Kidney epithelial cell (primary cell): ENCODE measurements at places on chromosomes 7 and 10.

DNA sequence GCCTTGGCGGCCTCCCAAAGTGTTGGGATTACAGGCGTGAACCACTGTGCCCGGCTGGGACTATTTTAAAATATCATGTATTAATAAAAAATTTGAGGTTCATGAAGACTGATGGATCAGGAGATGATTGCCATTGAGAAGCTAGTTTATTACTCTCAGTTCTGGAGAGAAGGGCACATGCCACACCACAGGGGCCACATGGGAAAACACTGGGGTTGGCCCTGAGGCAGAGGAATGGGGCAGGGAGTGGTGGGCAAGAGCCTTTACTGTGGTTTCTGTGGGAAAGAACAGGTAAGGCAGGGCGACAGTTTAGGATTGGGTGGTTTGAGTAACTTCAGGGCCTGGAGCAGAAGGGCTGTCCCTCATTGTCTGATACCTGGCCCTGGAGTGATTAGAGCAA, 6.8 kb upstream of the TBRG4 start:
- no peak for DNase-seq

DNA sequence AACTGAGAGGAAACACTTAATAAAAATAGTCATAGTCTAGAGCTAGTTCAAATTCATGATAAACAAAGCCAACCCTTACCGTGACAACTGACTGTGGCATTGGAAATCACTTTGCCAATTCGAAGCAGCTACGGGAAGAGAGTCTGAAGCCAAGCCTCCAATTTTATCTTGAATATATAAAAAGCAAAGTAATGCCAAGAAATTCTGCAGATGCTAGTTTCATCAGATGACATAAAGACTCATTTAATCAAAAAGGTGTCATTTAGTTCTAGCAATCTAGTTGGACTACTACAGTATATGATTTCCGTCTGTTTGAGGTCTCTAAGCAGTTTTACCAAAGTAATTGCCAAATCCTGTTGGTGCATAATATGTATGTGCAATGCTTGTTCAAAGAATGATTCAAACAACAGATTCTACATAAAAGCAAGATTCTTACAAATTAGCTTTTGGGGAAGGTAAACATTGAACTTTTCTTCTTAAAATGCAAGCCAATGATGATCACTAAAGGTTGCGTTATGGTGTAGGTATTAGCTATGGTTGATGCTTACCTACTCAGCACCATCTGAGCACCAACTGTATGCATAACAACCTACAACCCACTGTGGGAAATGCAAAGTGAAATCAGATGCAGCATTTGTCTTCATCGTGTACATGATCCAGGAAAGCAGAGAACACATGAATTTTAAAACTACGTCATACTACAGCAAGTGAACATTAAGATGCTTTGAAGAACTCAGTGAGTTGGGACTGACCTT, 2.8 kb downstream of the FAM171A1 start:
- no peak for DNase-seq

DNA sequence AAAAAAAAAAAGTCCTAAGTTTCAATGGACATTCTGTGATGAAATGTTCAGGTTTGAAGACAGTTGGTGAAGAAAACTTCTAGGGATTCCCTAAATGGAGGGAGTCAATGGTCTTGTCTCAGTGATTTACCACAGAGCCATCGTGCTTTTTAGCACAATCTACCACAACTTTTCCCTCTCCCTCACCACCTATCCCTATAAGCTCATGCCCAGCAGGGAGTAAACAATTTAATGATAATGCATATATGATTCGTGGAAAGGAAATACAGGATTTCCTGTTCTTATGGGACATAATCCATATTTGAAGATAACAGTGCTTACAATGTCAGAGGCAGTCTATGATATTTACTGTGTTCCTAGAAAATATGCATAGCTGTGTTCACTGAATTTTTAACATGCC, 38.4 kb upstream of the CD36 start:
- no peak for DNase-seq

DNA sequence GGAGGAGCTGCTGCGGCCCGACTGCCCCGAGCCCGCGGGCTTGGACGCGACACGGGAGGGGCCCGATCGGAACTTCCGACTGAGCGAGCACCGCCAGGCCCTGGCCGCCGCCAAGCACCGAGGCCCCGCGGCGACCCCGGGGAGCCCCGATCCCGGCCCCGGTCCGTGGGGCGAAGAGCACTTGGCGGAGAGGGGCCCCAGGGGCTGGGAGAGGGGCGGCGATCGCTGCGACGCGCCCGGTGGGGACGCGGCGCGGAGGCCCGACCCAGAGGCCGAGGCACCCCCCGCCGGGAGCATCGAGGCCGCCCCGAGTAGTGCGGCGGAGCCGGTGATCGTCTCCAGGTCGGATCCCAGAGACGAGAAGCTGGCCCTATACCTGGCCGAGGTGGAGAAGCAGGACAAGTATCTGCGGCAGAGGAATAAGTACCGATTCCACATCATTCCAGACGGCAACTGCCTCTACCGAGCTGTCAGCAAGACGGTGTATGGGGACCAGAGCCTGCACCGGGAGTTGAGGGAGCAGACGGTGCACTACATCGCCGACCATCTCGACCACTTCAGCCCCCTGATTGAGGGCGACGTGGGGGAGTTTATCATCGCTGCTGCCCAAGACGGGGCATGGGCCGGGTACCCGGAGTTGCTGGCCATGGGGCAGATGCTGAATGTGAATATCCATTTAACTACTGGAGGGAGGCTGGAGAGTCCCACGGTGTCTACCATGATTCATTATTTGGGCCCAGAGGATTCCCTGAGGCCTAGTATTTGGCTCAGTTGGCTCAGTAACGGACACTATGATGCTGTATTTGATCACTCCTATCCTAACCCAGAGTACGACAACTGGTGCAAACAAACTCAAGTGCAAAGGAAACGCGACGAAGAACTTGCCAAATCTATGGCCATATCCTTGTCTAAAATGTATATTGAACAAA, 1.4 kb downstream of the OTUD1 start:
- DNase-seq: no peak

DNA sequence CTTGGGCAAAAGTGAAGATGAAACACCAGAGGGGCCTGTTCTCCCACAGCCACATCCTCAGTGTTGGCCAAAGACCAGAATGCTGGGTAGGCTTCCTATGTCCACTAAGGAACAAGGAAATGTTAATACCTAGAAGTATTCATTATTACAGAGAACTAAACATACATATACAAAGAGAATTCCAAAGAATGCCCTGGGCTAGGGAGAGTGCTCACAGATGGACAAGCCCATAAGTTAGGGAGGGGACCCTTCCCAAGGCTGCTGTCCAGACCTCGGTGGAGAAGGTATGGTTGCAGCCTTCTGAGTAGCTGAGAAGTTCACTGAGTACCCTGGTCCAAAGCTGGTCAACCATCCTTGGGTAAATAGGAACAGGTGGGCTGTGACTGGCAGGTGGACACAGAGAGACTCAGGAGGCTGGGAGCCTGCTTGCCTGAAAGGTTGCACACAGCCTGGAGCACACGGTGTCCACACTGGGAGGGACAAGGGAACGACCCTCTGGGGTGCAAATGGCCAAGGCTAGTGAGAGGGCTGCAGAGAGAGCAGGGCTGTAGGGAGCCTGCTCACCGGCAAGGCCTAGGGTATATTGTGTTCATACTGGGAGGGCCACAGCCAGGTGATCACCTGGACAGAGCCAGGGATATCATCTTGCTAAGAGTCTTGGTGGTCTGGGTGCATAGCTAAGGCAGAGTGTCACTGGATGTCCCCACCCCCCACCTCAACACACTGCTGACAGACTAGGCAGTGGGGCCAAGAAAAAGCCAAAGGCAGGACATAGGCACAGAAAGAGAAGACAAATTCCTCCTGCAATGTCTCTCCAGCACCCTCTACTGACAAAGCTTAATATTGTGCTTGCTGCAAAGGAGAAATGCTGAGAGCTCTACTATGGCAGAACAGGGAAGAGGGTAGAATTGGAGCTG, 40.3 kb downstream of the CPVL start:
- no peak for DNase-seq

DNA sequence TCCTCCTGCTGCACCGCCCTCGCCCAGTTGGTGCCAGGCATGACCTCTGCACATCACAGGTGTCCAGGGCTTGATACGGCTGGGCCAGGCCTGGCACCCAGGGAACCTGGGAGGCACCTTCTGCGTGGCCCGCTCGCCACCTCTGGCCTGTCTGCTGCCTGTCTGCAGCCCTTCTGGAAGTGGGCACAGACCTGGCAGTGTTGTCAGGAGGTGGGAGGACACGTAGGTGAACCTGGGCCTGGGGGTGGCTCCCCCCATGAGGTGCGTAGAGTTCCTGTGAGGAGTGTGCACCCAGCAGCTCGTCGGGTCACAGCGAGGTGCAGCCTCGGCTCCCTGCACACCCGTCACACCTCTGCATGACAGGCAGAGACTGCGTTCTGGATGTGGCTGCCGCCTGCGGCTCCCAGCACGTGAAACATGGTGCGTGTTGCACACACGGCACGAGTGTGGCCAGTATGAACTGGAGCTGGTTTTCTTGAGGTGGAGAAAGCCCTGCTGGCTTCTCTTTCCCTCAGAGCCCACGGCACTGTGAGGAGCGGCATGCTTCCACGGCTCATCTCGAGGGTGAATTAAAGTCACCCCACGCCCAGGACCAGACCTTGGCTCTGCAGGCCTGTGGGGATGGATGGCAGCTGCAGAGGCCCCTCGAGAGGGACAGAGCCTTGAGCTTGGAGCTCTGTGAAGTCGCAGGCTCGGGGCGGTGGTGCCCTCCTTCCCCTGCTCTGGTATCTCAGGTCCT, 24.8 kb downstream of the INPP5A start:
- no peak for DNase-seq

DNA sequence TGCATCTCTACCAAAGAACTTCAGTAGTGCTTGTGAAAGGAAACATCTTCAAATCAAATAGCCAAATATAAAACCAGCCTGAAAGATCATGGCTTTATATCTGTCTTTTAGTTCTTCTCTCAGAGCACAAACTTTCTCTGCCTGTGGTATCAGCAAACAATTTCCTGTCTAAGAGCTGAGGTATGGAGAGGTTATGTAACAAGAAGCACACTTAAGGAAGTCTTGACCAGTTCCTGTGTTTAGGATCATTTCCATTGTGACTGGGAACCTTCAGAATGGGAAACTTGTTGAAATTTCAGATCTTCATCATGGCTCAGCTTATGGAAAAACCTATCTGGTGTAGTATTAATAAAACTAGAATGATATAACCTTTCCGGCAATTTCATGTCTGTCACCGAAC, 148.8 kb downstream of the MBL2 start:
- DNase-seq: no peak

DNA sequence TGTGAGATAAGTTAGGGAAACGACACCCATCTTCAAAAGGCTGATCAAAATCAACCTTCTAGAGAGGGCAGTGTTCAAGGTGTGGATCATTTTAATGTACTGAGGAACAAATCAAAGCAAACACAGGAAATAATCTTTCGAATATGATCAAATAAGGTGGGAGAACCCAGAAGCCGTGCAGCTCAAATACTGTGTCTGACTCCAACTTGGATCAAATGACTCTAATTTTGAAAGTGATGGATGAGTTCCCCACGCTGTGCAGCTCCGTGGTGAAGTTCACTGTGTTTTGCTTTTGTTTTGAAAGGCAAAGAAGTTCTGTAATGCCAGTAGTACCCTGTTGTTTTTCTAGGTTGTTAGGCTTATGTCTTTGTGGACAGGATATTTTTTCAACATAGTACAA, 250.9 kb downstream of the SFMBT2 start:
- DNase-seq: no peak

- peak; percentile 32 for DNase-seq
Measured at GRCh38 chr10:89158446-89158845, 48.7 kb downstream of the CH25H start.

DNA sequence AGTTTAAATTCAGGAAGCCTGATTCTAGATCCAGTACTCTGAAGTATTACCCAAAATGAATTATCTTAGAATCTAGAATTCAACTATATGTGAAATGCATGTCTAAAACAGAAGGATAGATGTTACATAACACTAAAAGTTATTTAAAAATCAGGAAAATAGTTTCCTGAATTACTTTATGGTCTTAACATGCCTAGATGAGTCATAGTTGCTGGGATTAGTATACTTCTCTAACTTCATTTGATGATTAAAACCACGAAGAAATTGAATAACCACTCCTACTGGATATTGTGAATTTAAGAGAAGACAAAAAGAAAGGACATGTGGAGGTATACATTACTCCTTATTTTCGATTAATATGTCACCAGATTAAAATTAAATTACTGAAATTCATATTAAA, 65.5 kb downstream of the ATAD1 start:
- DNase-seq: no peak

- DNase-seq: no peak
Measured at GRCh38 chr7:45978731-45979211, 57.7 kb upstream of the IGFBP3 start.

DNA sequence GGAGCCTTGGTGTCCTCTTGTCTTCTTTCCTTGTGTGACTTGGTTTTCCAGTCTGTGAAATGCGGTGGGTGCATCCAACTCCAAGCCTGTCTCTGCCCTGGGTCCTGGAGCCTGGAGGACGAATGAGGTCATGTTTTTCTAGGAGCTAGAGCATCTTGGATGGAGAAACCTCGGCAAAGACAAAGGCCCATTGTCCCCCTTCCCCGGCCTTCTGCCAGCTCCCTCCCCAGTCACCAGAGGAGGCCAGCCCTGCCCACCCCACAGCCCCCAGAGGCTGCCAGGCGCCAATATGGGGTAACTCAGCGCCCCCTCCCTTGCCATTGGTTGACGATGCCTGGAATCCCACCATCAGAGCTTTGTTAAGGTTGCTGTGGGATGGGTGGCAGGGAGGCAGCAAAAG, 40.4 kb downstream of the KCTD7 start:
- DNase-seq: no peak

DNA sequence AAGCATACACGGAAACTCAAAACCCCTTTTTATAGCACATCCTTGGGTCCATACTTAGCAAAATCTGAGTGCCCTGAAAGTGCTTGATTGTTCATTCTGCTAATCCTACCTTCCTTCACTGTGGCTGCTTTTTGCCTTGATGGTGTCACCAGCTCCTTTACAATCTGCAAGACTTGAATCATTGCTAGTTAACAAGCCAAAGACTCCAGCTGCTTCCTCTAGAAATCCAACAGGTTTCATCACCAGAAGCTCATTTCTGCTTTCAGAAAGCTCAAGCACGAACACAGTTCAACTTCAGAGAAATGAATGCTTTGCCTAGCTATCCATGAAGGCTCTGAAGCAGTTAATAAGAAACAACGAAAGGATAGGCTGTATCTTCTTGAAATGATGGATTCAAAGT, 38.0 kb downstream of the USP6NL start:
- no peak for DNase-seq

- DNase-seq: no peak
Measured at GRCh38 chr7:6182993-6183392, 89.4 kb downstream of the CYTH3 start.

DNA sequence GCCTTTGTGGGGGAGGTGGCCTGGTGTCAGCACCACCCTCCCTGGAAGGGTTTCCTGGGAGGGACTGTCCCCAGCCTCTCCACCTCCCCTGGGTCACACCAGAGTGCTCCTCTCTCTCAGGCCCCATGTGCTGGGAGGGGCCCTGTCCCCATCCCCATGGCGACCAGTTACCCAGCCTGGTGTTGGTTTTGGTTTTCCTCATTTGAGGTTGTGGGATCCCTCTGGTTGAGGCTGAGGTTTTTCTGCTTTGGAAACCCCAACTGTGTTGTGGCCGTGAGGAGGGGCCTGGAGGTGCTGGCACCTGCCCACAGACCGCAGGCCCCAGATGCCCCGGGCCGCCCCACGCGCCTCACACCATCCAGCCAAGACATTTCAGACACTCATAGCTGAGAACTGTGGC, 106.3 kb downstream of the GRK5 start:
- DNase-seq: no peak

GRCh38 chr7:9189703-9190102, 756.3 kb downstream of the NXPH1 start:
- DNase-seq: no peak

- DNase-seq: no peak
Measured at GRCh38 chr7:114630201-114630990, 215.8 kb downstream of the FOXP2 start.
